NCI-H774 (cell line): ENCODE measurements at places on chromosomes 2 and 18.

- DNase-seq = no peak
Measured at GRCh38 chr2:172597176-172597842, 41.4 kb downstream of the PDK1 start.

DNA sequence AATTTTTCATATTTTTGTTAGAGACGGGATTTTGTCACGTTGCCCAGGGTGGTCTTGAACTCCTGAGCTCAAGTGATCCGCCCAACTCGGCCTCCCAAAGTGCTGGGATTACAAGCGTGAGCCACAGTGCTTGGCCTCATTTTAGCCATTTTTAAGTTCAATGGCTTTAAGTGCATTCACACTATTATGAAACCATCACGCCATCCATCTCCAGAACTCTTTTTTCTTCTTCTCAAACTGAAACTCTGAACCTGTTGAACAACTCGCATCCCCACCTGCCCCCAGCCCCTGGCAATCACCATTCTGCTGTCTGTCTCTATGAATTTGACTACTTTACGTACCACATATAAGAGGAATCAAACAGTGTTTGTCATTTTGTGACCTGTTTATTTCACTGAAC, 31.3 kb upstream of the ASB18 start:
- DNase-seq = no peak

DNA sequence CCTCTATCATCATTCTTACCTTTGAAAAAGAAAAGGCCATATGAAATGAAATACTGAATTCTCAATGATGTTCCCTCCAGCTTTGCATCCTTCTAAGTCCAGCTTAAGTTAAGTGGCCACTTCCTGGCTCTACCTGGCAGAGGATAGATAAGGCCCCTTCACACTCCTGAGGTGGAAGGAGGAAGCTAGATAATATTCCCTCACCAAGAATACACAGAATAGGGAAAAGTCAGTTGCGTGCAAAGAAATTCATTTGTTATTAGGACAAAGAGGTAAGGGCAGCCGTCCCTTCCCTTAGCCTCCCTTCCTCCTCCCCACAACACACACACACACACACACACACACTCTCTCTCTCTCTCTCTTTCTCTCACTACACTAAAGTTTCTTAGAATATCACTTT, 37.5 kb downstream of the OLA1 start:
- DNase-seq = no peak

- no peak for DNase-seq
Measured at GRCh38 chr2:12767541-12767940, 50.8 kb downstream of the TRIB2 start.

- DNase-seq = no peak
Measured at GRCh38 chr2:69975853-69976462, 14.5 kb upstream of the ASPRV1 start.

- DNase-seq = no peak
Measured at GRCh38 chr2:129762386-129763189, 216.9 kb upstream of the RAB6C start.

GRCh38 chr18:48607056-48607984, 68.5 kb downstream of the CTIF start:
- DNase-seq = no peak

GRCh38 chr18:72867746-72868584, at the start of gene NETO1:
Gene NETO1, minus strand, starts transcription at chr18:72867987. Its CDS starts 696 bp downstream, at chr18:72867291.
- peak; percentile 34 for DNase-seq

DNA sequence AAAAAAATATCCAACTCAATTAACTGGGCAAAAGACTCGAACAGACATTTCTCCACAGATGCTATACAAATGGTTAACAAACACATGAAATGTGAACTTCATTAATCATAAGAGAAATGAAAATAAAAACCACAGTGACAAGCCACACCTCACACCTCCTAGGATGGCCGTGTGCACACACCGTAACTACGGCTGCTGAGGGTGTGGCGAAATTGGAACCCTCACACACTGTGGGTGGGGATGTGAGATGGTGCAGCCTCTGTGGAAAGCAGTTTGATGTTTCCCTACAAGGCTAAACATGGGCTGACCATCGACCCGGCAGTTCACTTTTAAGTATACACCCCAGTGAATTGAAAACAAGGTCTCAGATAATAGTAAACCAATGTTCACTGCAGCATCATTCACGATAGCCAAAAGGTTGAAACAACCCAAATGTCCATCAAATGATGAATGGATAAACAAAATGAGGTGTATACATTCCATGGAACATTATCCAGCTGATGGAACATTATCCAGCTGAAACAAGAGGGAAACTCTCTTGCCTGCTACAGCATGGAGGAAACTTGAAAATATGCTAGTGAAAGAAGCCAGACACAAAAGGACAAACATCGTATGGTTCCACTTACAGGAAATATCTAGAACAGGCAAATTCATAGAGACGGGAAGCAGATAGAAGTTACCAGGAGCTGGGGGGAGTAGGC, 32.2 kb downstream of the ZAP70 start:
- DNase-seq = no peak

DNA sequence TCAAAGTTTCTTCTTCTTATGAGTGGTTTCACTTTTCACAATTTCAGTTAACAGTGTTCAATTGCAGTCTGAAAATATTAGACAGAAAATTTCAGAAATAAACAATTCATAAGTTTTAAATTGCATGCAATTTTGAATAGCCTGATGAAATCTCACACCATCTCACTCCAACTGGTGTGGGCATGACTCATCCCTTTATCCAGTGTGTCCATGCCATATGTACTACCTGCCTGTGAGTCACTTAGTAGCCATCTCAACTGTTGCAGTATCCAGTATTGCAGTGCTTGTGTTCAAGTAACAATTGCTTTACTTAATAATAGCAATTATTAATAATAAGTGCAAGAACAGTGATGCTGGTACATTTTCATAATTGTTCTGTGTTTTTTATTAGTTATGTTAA, 1202.5 kb downstream of the DSC3 start:
- DNase-seq = no peak

- DNase-seq = no peak
Measured at GRCh38 chr18:1047406-1047805, 142.7 kb downstream of the ADCYAP1 start.
